ENCODE measurements at places on chromosomes 7 and 10. TPM values are rescaled to one million over a fixed set of nuclear protein-coding genes. Genes with fewer than 3 reads are reported as not detected.

Gene NRP1
- total RNA-seq, result 14.5 TPM

- no peaks in the 10 kb centered on the region for H3K27me3 ChIP-seq
- H3K27ac ChIP-seq, result no peak overlapping the region
- H3K36me3 ChIP-seq, result peaks cover 46% of the 10 kb centered on the region
- H3K4me3 ChIP-seq, result no peak overlapping the region
Observed at GRCh38 chr7:149476791-149477190, 15.9 kb upstream of the ZNF777 start.

DNA sequence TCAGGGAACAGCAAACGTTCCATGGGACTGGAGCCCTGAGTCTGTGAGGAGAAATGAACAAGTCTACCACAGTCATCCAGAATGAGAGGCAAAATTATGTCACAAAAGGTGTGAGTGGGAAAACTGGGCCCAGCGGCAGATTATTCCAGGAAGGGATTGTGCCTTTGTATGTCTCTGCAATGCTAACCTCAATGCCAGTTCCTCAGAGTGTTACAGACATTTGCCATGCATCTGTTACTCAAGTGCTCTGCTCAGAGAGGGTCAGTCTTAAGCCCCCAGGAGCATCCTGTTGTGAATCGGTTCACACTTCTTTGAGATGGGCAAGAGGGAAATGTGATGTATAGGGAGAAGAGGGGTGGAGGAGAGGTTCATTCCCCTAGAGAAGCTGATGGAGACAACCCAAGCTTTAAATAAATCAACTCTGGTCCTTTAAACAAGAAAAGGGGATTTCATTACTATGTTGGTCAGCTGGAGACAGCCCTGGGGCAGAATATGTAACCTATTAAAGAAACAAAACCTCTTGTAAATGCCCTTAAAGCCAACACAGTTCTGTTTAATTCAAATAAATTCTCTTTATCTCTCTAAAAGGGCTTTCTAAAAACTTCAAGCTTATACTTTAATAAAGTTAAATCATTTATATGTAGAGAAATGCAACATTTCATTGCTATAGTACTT, 85.9 kb upstream of the GRB10 start:
- H3K27me3 ChIP-seq, result no peaks in the 10 kb centered on the region
- H3K4me3 ChIP-seq, result no peak overlapping the region
- peaks cover 32% of the 10 kb centered on the region for H3K4me1 ChIP-seq
- H3K36me3 ChIP-seq, result no peaks in the 10 kb centered on the region
- no peak for DNase-seq

DNA sequence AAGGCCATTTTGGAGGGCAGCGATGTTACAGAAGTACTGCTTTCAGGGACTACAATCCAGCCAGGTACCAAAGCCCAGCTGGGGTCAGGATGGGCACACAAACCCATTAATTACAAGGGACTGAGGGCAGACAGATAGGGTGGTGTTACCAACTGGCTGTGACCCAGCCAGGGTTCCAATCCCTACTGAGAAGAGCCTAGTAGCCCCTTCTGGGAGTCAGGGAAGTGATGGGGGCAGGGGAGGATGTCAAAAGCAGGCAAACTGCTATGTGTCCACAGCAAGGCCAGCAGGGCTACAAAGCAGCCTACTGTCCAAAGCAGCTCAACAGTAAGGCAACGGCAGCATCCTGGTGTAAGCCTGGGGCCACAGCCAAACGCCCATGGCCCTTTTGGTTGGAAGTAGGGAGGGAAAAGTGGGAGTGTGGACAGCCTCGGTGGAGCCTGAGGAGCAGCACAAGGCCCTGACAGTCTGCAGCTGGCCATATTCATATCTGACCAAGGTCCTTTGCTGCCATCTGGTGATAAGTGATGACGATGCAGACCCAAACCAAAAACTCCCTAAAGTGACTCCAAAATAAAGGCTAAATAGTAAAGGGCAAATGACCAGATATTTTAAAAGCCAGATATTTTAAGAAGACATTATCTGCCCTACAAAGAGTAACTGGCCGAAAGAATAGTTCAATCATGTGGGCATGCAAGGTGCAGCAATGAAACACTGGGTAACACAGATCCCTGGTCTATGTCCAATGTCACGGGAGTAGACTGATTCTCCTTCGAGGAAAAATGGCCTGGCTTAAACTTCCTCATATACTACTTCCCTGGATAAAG, 56.9 kb downstream of the XPNPEP1 start:
- no peak overlapping the region for H3K27ac ChIP-seq
- peak; percentile 14 for DNase-seq
- H3K4me3 ChIP-seq, result no peak overlapping the region
- peaks cover 28% of the 10 kb centered on the region for H3K36me3 ChIP-seq
- no peaks in the 10 kb centered on the region for H3K4me1 ChIP-seq

Gene ADARB2
- 1.8 TPM for total RNA-seq

- no peak for DNase-seq
- H3K27me3 ChIP-seq, result no peaks in the 10 kb centered on the region
- H3K27ac ChIP-seq, result no peak overlapping the region
- H3K36me3 ChIP-seq, result no peaks in the 10 kb centered on the region
Observed at GRCh38 chr10:27783660-27784059, 38.0 kb upstream of the MKX start.

DNA sequence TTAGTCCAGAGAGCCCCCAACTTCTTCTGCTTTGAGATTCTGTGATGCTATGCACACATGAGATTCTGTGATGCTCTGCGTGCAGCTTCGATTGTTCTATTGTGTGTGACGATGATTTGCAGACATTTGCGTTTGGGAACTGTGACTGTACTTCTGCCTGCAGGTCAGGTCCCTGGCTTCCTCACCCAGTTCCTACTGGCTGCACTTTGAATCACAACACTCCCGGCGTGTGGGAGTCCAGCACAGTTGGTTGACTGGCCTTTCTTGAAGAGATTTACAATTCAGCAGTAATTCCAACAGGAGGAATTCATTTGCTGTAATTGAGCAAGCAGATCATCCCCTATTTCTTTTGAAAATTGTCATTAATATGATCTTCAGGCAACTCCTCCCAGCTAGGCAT, 252.2 kb upstream of the YAE1 start:
- no peak overlapping the region for H3K27ac ChIP-seq
- H3K27me3 ChIP-seq, result no peaks in the 10 kb centered on the region
- peaks cover 6% of the 10 kb centered on the region for H3K4me1 ChIP-seq
- no peaks in the 10 kb centered on the region for H3K36me3 ChIP-seq
- DNase-seq, result no peak

- H3K4me3 ChIP-seq, result no peak overlapping the region
- H3K27me3 ChIP-seq, result peaks cover 2% of the 10 kb centered on the region
- peaks cover 3% of the 10 kb centered on the region for H3K36me3 ChIP-seq
- no peak for DNase-seq
Observed at GRCh38 chr10:86090807-86091206, 275.8 kb downstream of the GRID1 start.

GRCh38 chr7:5596046-5596895, 172.6 kb upstream of the TNRC18 start:
- peaks cover 18% of the 10 kb centered on the region for H3K36me3 ChIP-seq
- H3K27ac ChIP-seq, result peak overlapping the region; percentile 96
- H3K27me3 ChIP-seq, result peaks cover 29% of the 10 kb centered on the region

DNA sequence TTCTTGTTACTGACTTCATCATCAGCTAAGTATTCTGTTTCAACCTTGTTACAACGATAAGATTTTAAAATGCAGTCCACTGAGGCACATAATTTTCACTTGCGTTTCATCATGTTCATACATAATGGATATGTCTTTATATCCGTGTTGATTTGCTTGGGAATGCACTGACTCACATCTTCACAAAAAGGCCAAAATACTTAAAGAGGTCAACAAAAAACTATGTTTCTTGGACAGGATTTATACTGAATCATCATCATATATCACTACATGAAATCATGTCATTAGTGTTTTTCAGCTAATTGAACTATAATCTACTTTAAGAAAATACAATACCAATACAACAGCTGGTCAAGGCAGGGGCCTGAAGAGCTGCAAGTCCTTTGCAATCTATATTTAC, 324.5 kb upstream of the KLF6 start:
- H3K27ac ChIP-seq, result no peak overlapping the region
- H3K4me1 ChIP-seq, result no peaks in the 10 kb centered on the region
- no peaks in the 10 kb centered on the region for H3K27me3 ChIP-seq
- H3K36me3 ChIP-seq, result no peaks in the 10 kb centered on the region
- no peak overlapping the region for H3K4me3 ChIP-seq
- no peak for DNase-seq

GRCh38 chr10:74816824-74817498, 9.4 kb upstream of the KAT6B start:
- peaks cover 7% of the 10 kb centered on the region for H3K36me3 ChIP-seq
- no peaks in the 10 kb centered on the region for H3K27me3 ChIP-seq
- H3K4me1 ChIP-seq, result peaks cover 4% of the 10 kb centered on the region
- no peak overlapping the region for H3K27ac ChIP-seq
- no peak for DNase-seq

- no peak overlapping the region for H3K4me3 ChIP-seq
- H3K4me1 ChIP-seq, result no peaks in the 10 kb centered on the region
- H3K27ac ChIP-seq, result no peak overlapping the region
- peaks cover 2% of the 10 kb centered on the region for H3K36me3 ChIP-seq
- peaks cover 44% of the 10 kb centered on the region for H3K27me3 ChIP-seq
Observed at GRCh38 chr10:103265717-103266329, 11.1 kb upstream of the INA start.

DNA sequence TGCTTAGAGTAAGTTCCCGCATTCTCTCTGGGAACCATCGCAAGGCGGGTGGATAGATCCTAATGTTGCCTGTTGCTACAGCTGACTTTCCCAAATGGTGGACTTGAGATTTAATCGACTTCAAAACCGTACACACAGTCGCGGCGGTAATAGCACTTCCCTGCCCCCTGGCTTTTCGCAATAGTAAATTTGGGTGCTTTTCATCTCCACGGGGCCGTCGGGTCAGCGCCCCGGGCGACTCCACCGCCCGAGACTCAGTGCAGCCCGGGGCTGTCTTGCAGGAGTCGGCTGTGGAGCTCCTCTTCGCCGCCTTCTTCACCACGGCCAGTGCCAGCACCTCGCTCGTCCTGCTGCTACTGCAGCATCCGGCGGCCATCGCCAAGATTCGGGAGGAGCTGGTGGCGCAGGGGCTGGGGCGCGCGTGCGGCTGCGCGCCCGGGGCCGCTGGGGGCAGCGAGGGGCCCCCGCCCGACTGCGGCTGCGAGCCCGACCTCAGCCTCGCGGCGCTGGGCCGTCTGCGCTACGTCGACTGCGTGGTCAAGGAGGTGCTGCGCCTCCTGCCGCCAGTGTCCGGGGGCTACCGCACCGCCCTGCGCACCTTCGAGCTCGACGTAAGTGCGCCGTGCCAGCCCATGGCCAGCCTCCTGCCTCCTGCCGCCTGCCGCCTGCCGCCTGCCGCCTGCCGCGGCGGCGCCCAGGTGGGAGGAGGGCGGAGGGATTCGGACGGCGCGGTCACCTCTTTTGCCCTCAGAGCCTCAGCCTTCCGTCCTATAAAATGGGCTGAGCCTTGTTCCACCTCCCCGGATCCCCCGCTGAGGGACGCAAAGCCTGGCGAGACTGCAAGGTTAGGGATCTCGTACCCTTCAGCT, 5.3 kb downstream of the CYP26C1 start:
- peaks cover 3% of the 10 kb centered on the region for H3K36me3 ChIP-seq
- no peak for DNase-seq
- peaks cover 20% of the 10 kb centered on the region for H3K4me1 ChIP-seq
- H3K27ac ChIP-seq, result no peak overlapping the region
- H3K4me3 ChIP-seq, result peak overlapping the region; percentile 57

DNA sequence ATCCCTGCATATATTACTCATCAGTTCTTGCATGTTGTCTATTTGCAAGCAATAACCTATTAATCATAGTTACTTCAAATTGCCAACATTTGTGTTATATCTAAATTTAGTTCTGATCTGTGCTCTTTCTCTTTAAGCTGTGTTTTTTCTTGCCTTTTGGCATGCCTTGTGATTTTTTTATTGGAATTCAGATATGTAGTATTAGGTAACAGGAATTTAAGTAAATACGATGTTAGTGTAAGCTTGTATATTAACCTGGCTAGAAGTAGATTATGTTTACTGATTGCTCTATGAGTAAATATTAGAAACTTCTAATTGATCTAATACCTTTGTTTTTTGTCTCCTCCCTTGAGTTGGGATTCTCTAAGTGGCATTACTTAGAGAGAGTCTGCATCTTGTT, 718.9 kb upstream of the POT1 start:
- H3K36me3 ChIP-seq, result no peaks in the 10 kb centered on the region
- no peaks in the 10 kb centered on the region for H3K27me3 ChIP-seq
- no peaks in the 10 kb centered on the region for H3K4me1 ChIP-seq
- H3K27ac ChIP-seq, result no peak overlapping the region

Gene MKRN1
- total RNA-seq, result 69.3 TPM

- no peaks in the 10 kb centered on the region for H3K27me3 ChIP-seq
- peaks cover 19% of the 10 kb centered on the region for H3K4me1 ChIP-seq
- H3K4me3 ChIP-seq, result peak overlapping the region; percentile 69
- H3K27ac ChIP-seq, result no peak overlapping the region
Observed at GRCh38 chr10:99435986-99436638, 5.7 kb upstream of the GOT1 start.

Gene SPDYE16
- total RNA-seq, result 0.35 TPM

GRCh38 chr7:140551355-140552239, 72.3 kb upstream of the MKRN1 start:
- peaks cover 7% of the 10 kb centered on the region for H3K36me3 ChIP-seq
- no peak overlapping the region for H3K27ac ChIP-seq
- H3K27me3 ChIP-seq, result no peaks in the 10 kb centered on the region
- no peak for DNase-seq
- H3K4me3 ChIP-seq, result no peak overlapping the region

DNA sequence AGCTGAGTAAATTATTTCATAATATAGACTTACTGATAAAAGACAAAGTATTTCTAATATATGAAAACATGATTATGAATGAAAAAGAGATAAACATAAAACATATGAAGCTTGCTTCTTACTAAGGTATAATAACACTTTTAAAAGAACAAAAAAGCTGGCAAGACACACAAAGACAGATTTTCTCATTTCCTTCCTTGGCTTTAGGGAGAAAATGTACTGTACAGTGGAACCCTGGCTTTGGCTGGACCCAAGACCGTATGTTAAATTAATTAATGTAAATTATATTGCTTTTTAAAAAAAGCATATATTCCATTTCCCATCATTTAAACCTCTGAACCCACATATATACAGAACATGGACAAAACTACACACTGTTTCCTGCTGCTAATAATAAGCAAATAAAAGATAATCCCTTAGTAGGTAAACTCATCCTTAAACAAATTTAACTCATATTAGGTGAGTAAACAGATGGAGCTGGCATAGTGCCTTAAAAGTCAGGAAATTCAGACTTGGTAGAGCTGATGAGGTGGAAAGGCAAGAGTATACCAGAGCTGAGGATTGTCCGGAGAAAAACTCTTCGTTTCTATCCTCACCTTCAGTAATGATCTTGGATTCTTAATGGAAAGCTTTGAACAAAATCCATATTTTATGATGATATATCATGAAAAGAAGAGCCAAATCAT, 1016.4 kb upstream of the KCND2 start:
- no peaks in the 10 kb centered on the region for H3K4me1 ChIP-seq
- H3K36me3 ChIP-seq, result no peaks in the 10 kb centered on the region
- H3K27me3 ChIP-seq, result no peaks in the 10 kb centered on the region
- H3K27ac ChIP-seq, result no peak overlapping the region
- DNase-seq, result no peak
- H3K4me3 ChIP-seq, result no peak overlapping the region

Gene UBN2
- total RNA-seq, result 32.1 TPM

GRCh38 chr7:23852135-23852534, 142.1 kb downstream of the STK31 start:
- H3K27ac ChIP-seq, result no peak overlapping the region
- DNase-seq, result no peak
- H3K4me3 ChIP-seq, result no peak overlapping the region
- H3K27me3 ChIP-seq, result peaks cover 2% of the 10 kb centered on the region
- peaks cover 4% of the 10 kb centered on the region for H3K36me3 ChIP-seq
- no peaks in the 10 kb centered on the region for H3K4me1 ChIP-seq

Gene ANKRD30A
- total RNA-seq, result not detected
